ENCODE measurements at places on chromosomes 12 and 14.
A peak's percentile ranks its signal among the peaks of the same experiment; 100 is the strongest.

DNA sequence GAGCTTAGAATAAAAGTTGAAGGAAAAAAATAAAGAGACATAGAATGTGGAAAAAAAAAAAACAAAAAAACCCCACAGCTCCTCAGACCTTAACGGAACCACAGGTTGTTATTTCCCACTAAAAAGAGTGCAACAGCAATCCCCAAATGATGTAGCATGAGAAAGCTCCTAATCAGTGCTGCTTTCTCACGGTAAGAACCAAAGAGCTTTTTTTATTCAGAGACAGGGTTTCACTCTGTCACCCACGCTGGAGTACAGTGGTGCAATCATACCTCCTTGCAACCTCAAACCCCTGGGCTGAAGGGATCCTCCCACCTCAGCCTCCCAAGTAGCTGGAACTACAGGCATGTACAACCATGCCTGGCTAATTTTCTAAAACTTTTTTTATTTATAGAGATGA lies 13.3 kb downstream of the NDUFA12 start:
- no peak for DNase-seq

DNA sequence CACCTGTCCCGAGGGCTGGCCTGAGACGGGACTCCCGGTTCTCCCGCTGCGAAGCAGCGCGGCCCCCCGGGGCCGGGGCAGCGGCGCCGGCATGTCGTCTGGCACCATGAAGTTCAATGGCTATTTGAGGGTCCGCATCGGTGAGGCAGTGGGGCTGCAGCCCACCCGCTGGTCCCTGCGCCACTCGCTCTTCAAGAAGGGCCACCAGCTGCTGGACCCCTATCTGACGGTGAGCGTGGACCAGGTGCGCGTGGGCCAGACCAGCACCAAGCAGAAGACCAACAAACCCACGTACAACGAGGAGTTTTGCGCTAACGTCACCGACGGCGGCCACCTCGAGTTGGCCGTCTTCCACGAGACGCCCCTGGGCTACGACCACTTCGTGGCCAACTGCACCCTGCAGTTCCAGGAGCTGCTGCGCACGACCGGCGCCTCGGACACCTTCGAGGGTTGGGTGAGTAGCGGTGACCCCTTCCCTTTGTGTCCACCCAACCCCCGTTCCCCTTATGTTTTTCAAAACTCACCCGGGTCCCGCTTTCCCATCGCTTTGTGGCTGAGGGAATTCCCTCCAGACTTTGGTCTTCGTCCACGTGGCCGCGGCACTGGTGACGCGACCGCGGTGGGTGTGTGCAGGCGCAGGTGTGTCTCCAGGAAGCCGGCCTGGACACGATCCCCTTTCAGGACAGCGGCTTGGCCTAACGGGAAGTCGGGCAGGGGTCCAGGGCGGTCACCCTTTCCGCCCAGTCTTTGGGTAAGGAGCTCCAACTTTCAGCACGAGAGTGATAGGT lies 826 bp downstream of the PRKCH start:
- DNase-seq: peak; percentile 50

DNA sequence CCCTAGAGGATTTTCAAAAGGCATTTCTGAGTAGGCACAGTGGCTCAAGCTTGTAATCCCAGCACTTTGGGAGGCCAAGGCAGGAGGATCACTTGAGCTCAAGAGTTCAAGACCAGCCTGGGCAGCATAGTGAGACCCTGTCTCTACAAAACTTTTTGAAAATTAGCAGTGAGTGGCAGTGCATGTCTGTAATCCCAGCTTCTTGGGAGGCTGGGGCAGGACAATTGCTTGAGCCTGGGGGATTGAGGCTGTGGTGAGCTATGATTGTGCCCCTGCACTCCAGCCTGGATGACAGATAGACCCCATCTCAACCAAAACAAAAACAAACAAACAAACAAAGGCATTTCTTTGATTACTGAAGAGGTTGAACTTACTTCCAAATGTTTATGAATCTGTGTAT lies 201.4 kb downstream of the KIF26A start:
- no peak for DNase-seq

- peak; percentile 50 for DNase-seq
Measured at GRCh38 chr12:8033153-8034044, 883 bp downstream of the FOXJ2 start.

DNA sequence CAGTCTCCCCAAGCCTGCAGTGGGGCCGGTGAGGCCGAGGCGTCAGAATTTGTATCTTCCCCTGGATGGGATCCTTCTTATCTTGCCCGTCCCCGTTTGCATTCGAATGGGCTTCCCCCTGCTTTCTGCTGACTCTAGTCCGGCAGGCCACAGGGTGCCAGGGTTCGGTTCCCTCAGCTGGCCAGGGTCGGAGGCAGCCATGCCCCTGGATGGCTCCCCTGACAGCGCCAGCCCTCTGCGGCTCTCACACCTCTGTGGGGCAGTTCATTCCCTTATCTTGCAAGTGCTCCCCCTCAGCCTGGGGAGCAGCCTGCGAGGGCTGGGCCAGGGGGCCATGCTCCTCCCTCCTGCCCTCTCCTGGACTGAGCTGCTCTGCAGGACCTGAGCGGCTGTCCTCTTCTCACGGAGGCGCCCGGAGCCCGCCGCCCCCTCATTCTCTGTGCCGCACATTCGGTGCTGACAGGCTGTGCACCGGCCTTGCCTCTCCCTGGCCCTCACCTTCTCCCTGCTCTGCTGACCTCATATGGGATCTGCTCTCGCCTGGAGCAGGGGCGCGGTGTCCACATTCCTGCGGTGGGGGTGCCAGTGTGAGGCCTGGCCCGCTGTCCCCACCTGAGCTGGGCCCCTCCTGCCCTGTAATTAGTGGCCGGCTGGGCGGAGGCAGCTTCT lies 32.8 kb downstream of the KIF26A start:
- no peak for DNase-seq

GRCh38 chr14:68784978-68785533 lies 7.8 kb downstream of the ZFP36L1 start:
- DNase-seq: no peak

- no peak for DNase-seq
Measured at GRCh38 chr12:60535363-60535762, 939.5 kb downstream of the SLC16A7 start.

DNA sequence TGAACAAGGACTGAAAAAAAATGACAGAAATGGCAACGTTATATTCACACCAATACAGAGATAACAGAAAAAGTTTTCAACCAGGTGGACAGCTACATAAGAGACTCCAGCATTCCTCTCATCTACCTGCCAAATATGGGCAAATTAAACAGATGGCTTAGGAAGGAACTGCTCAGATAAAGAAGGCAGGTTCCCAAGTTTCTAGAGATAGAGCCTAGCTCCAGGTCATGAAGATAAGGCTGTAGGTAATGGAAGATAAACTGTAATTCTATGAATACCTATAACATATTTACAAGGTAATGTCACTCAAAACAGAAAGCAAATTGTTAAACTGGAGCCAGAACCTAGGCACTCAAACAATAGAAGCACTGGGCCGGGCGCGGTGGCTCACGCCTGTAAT lies 42.5 kb downstream of the GIT2 start:
- no peak for DNase-seq

- DNase-seq: no peak
Measured at GRCh38 chr12:52260361-52261207, 13.9 kb upstream of the KRT86 start.

- no peak for DNase-seq
Measured at GRCh38 chr12:83676781-83677295, 990.1 kb downstream of the TMTC2 start.

DNA sequence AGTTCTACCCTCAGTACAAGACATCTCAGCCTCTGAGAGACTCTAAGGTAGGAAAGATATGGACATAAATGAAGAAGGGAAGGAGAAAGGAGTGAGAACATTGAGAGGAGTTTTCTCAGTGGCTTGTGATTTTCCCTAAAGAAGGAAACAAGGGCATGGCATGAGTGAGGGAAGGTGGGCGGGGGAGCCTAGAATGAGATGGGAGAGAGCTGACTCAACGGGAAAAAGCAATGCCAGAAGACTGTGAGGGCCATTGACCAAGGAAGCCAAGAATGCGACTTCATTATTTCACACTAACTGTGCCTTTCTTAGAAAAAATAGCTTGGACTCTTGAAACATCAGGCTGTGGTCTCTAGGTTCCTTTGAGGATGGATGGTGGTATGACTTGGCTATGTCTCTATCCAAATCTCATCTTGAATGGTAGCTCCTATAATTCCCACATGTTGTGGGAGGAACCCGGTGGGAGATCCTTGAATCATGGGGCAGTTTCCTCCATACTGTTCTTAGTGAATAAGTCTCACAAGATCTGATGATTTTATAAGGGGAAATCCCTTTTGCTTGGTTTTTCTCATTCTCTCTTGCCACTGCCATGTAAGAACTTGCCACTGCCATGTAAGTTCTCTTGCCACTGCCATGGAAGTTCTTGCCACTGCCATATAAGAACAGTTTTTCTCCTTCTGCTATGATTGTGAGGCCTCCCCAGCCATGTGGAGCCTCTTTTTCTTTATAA lies 279.6 kb downstream of the NUAK1 start:
- no peak for DNase-seq

- DNase-seq: no peak
Measured at GRCh38 chr14:33505963-33506329, 444.9 kb downstream of the EGLN3 start.

DNA sequence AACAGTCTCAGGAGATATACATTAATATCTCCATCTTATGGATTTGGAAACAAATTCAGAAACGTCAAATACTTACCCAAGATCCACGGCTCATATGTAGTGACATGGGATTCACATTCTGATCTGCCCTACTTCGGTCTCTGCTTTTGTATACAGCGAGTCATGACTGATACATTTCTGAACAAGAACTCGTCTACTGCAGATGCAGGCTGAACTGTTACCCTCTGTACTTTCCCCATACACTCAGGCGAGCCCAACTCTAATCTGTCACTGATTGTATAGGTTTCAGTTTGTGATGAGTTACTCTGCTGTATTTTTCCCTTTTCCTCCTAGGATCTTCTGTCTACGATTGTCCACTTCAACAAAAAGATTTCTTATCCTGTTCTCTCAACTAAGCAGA lies 441.6 kb downstream of the CCDC91 start:
- DNase-seq: no peak

DNA sequence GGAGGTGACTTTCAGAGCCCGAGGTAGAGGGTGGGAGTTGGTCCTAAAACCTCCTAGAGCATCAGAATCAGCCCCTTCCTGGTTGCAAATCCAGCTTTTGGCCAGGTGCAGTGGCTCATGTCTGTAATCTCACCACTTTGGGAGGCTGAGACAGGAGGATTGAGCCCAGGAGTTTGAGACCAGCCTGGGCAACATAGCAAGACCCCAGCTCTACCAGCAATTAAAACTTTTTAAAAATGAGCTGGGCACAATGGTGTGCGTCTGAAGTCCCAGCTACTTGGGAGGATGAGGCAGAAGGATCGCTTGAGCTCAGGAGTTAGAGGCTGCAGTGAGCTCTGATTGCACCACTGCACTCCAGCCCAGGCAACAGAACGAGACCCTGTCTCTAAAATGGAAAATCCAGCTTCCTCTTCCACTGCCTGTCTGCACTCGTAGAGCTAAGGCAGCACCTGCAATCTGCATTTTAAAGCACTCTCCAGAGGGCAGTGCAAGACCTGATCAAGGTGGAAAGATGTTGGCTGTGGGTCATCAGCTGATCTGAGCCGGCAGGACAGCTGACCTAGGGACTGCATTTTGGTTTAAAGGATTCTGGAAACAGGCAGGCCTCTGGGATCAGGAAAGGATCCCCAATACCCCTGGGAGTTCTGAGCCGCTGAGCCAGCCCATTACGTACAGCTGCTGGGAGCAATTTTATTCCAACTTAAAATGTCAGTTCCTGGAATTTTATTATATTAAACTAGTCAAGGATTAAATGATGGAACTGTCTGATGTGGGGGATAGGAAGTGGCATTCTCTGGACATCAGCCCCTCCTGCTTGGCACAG lies 1.8 kb upstream of the TESC start:
- DNase-seq: no peak

GRCh38 chr14:98908050-98908449 lies 363.9 kb downstream of the BCL11B start:
- no peak for DNase-seq

- no peak for DNase-seq
Measured at GRCh38 chr12:108833355-108833733, 24.0 kb downstream of the SSH1 start.

GRCh38 chr12:92370828-92371227 lies 225.2 kb upstream of the BTG1 start:
- no peak for DNase-seq

DNA sequence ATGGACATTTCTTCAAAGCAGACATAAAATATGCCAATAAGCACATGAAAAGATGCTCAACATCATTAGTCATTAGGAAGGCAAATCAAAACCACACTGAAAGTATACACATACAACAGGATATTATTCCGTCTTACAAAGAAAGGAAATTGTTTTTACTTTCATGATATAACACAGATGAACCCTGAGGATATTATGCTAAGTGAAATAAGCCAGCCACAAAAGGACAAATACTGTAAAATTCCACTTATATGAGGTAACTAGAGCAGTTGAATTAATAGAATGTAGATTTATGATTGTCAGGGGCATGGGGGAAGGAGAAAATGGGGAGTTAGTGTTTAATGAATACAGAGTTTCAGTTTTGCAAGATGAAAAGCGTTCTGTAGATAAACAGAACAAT lies 4.2 kb downstream of the ACYP1 start:
- DNase-seq: no peak

GRCh38 chr12:26062566-26062965 lies 62.3 kb downstream of the BHLHE41 start:
- no peak for DNase-seq

DNA sequence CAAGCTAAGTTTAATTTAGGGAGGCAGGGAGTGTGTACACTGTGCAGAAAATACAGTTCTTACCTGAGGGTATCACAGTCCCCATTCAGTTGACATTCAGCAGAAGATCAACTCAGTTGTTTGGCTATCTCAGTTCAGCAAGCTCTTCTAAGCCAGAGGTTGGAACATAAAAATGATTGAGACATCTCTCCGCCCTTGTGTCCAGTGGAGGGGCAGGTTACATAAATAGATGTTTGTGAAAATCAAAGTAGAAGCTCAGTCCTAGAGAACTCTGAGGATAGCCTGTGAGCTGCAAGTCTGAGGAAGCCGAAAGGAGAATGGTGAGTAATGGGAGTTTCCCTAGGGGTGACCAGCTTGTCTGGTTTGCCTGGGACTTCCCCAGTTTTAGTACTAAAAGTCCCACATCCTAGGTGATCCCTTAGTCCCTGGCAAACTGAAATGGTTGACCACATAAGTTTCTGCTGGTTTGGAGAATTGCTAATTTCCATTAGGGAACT lies 251.4 kb upstream of the ATP2B1 start:
- DNase-seq: peak; percentile 39

GRCh38 chr14:72518809-72519377 lies 375.0 kb downstream of the DPF3 start:
- peak; percentile 38 for DNase-seq

- no peak for DNase-seq
Measured at GRCh38 chr12:49543914-49544815, 5.3 kb downstream of the KCNH3 start.

GRCh38 chr12:43453761-43454160 lies 98.2 kb downstream of the ADAMTS20 start:
- DNase-seq: no peak

DNA sequence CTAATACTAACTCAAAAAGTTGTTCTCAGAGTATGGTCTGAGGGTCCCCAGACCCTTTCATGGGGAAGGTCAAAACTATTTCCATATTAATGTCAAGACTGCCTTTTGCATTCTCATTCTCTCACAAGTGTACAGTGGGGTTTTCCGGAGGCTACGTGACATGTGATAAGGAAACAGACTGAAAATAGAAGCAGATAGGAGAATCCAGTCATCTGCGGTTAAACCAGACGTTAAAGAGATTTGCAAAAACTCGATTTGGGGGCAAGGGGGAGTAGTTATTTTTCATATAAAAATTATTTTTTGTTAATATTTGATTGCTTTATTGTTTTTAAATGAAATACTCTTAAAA lies 1.0 kb upstream of the NAP1L1 start:
- peak; percentile 48 for DNase-seq
